ENCODE measurements at places on chromosomes 3 and 15.

- no peaks in the 10 kb centered on the region for H3K27me3 ChIP-seq
- no peak overlapping the region for H3K27ac ChIP-seq
- no peaks in the 10 kb centered on the region for H3K36me3 ChIP-seq
- peaks cover 16% of the 10 kb centered on the region for H3K4me1 ChIP-seq
- no peak overlapping the region for H3K4me3 ChIP-seq
Observed at GRCh38 chr3:141881702-141882101, 5.3 kb downstream of the ATP1B3 start.

- H3K27me3 ChIP-seq = no peaks in the 10 kb centered on the region
- H3K4me1 ChIP-seq = no peaks in the 10 kb centered on the region
- no peak overlapping the region for H3K27ac ChIP-seq
- no peaks in the 10 kb centered on the region for H3K36me3 ChIP-seq
Observed at GRCh38 chr3:120625159-120625586, 29.0 kb downstream of the NDUFB4 start.

DNA sequence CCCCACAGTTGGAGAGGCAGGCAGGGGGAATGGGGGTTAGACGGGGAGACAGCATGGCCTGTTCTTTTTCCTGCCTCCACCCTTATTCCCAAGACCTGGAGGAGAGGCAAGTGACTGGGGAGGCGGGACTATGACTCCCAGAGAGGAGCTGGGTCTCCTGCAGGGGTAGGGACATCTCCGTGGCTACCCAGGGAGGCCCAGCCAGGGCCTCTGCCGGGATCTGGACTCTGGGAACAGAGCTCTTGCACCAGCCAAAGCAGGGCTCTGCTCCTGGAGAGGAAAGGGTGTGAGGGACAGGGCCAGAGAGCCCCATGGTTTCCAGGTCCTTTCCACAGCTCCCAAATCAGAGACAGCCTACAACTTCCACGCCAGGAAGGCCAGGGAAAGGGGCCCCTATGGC lies 22.8 kb downstream of the CFAP100 start:
- H3K4me1 ChIP-seq = no peaks in the 10 kb centered on the region
- DNase-seq = peak; percentile 56
- no peaks in the 10 kb centered on the region for H3K36me3 ChIP-seq
- no peak overlapping the region for H3K4me3 ChIP-seq
- H3K27me3 ChIP-seq = peaks cover 50% of the 10 kb centered on the region

GRCh38 chr3:168071591-168072322 lies 24.0 kb downstream of the GOLIM4 start:
- H3K4me1 ChIP-seq = peaks cover 3% of the 10 kb centered on the region
- no peak overlapping the region for H3K4me3 ChIP-seq

- peaks cover 48% of the 10 kb centered on the region for H3K36me3 ChIP-seq
- H3K4me1 ChIP-seq = peaks cover 34% of the 10 kb centered on the region
- no peak for DNase-seq
- H3K4me3 ChIP-seq = peak overlapping the region; percentile 98
- no peaks in the 10 kb centered on the region for H3K27me3 ChIP-seq
- H3K27ac ChIP-seq = no peak overlapping the region
Observed at GRCh38 chr15:41285285-41285684, 47.1 kb downstream of the OIP5 start.

- no peaks in the 10 kb centered on the region for H3K27me3 ChIP-seq
- peaks cover 13% of the 10 kb centered on the region for H3K4me1 ChIP-seq
- no peak overlapping the region for H3K27ac ChIP-seq
- DNase-seq = peak; percentile 12
- no peaks in the 10 kb centered on the region for H3K36me3 ChIP-seq
- no peak overlapping the region for H3K4me3 ChIP-seq
Observed at GRCh38 chr15:100106732-100107131, 235.0 kb downstream of the ADAMTS17 start.

DNA sequence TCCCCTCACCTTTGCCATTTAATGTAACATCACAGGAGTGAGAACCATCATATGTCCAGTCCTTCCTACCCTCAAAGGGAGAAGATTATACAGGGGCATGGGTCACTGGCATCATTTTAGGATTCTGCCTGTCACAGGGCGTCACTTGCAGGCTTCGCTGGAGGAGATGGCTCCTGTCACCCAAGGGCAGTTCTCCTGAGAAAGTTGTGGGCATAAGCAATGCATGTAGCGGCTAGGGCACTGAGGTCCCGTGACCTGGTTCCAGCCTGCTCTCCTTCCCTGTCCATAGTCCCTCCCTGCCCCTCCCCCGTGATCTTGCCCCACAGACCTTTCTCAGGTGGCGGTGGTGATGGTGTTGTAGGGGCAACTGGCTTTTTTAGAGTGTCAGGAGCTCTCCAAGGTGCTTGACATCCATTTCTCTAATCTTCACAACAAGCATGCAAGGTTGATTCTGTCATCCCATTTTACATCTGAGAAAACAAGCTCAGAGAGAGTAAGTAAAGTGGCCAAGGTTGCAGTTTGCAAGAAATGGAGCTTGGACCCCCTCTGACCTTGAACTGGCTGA lies 241.5 kb upstream of the CTDSPL start:
- H3K27ac ChIP-seq = no peak overlapping the region
- peaks cover 16% of the 10 kb centered on the region for H3K4me1 ChIP-seq
- H3K27me3 ChIP-seq = no peaks in the 10 kb centered on the region
- H3K4me3 ChIP-seq = no peak overlapping the region
- no peaks in the 10 kb centered on the region for H3K36me3 ChIP-seq
- DNase-seq = no peak

- peaks cover 86% of the 10 kb centered on the region for H3K36me3 ChIP-seq
- DNase-seq = peak; percentile 93
- peaks cover 19% of the 10 kb centered on the region for H3K4me1 ChIP-seq
Observed at GRCh38 chr15:78000091-78000926, 77.2 kb downstream of the TBC1D2B start.

DNA sequence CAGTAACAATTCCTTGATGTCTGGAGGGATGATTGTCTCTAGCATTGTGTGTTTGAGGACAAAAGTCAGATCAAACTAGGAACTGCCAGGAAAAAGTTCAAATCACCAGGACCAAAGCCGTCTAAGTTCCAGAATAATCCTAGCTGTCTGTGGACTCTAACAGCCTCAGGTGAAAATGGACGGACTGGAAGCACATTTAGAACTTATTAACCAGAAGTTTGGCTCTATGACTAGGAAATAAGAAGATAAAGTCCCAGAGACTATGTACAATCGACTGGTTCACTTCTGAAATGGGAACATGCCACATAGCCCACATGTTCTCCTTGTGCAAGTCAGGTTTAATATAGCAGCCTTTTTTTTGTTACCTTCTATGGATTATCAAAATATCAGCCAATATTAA lies 50.6 kb upstream of the SGO1 start:
- DNase-seq = no peak
- H3K4me3 ChIP-seq = no peak overlapping the region
- H3K36me3 ChIP-seq = no peaks in the 10 kb centered on the region
- H3K27me3 ChIP-seq = no peaks in the 10 kb centered on the region
- no peaks in the 10 kb centered on the region for H3K4me1 ChIP-seq

- no peaks in the 10 kb centered on the region for H3K27me3 ChIP-seq
- DNase-seq = no peak
- no peaks in the 10 kb centered on the region for H3K4me1 ChIP-seq
- H3K4me3 ChIP-seq = no peak overlapping the region
Observed at GRCh38 chr15:57236561-57237300, 139.6 kb upstream of the CGNL1 start.

GRCh38 chr3:64303401-64303800 lies 78.1 kb upstream of the PRICKLE2 start:
- DNase-seq = no peak
- no peaks in the 10 kb centered on the region for H3K27me3 ChIP-seq
- no peaks in the 10 kb centered on the region for H3K36me3 ChIP-seq
- H3K4me1 ChIP-seq = no peaks in the 10 kb centered on the region

DNA sequence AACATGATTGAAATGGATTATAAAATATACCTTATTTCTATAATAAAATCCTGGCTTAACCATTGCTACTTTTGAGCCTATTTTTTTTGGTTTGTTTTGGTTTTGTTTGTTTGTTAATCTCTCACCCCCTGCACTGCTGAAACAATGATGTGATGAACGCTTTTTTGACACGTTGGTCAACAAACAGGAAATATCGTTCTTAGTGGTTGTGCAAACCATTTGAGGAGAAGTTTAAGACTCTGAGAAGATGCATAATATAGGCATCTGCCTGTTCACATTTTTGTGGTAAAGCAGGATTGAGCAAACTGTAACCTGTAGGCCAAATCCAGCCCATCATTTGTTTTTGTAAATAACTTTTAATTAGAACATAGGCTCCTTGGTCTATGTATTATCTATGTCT lies 75.5 kb upstream of the MDFIC2 start:
- no peak overlapping the region for H3K4me3 ChIP-seq
- H3K4me1 ChIP-seq = no peaks in the 10 kb centered on the region
- H3K27ac ChIP-seq = no peak overlapping the region
- no peaks in the 10 kb centered on the region for H3K27me3 ChIP-seq

- no peak overlapping the region for H3K27ac ChIP-seq
- no peaks in the 10 kb centered on the region for H3K27me3 ChIP-seq
- no peaks in the 10 kb centered on the region for H3K4me1 ChIP-seq
- no peak for DNase-seq
- H3K36me3 ChIP-seq = no peaks in the 10 kb centered on the region
Observed at GRCh38 chr15:67685008-67685599, 140.2 kb upstream of the SKOR1 start.

DNA sequence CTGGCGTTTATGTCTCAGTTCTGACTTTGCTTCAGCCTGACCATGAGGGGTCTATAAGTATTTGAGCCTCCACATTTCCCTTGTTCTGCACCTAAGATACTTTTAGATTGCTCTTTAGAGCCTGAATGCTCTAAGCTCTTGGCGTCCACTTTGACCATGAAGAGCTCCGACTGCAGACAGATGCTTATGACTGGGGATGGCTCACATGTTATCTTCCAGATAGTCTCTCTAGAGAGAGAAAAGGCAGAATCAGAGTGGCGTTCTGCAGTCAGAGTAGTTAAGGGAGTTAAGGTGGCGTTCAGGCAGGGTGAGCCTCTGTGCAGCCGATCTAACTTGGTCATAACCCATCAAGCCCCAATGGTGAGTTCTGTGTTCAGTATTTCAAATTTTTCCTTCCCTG lies 487.9 kb upstream of the NR2F2 start:
- no peaks in the 10 kb centered on the region for H3K27me3 ChIP-seq
- H3K4me1 ChIP-seq = no peaks in the 10 kb centered on the region
- no peak overlapping the region for H3K27ac ChIP-seq
- no peak for DNase-seq

GRCh38 chr3:123817413-123817812 lies 66.7 kb downstream of the MYLK start:
- H3K27ac ChIP-seq = peak overlapping the region; percentile 53
- H3K4me3 ChIP-seq = no peak overlapping the region
- H3K36me3 ChIP-seq = no peaks in the 10 kb centered on the region
- peaks cover 6% of the 10 kb centered on the region for H3K4me1 ChIP-seq

DNA sequence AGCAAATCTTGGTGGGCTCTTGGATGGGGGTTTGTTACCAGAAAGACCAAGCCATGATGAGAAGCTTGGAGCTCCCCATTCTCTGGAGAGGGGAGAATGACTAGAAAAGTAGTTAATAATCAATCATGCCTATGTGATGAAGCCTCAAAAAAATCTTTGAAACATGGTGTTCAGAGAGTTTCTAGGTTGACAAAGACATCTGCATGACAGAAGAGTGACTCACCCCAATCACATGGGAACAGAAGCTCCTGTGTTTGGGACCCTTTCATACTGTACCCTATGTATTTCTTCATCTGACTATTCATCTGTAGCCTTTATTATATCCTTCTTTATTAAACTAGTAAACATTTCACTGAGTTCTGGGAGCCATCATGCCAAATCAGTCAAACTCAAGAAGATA lies 87.4 kb downstream of the BCHE start:
- no peak overlapping the region for H3K4me3 ChIP-seq
- DNase-seq = no peak
- H3K36me3 ChIP-seq = no peaks in the 10 kb centered on the region
- no peaks in the 10 kb centered on the region for H3K27me3 ChIP-seq
- H3K4me1 ChIP-seq = no peaks in the 10 kb centered on the region

DNA sequence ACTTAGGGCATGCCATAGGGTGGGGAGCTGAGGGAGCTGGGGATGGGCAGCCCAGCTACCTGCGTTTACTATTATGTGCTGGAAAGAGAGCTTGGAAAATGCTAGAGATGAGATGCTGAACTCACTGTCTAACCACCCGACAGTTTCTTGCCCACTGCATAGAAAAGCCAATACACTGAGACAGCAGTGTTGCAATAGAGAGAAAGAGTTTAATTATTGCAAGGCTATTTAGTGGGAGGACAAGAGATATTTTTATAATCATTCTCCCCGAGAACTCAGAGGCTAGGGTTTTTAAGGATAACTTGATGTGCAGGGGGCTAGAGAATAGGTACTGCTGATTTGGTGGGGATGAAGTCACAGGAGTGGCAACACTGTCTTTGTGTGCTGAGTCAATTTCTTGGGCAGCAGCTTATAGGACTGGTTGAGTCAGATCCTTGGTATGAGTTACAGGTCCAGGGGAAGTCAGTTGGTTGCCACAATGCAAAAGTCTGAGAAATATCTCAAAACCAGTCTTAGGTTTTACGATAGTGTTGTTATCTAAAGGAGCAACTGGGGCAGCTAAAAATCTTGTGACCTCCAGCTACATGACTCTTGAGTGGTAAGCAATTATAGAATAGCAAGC lies 205.9 kb downstream of the GABRG3 start:
- H3K4me1 ChIP-seq = no peaks in the 10 kb centered on the region
- no peaks in the 10 kb centered on the region for H3K36me3 ChIP-seq
- no peaks in the 10 kb centered on the region for H3K27me3 ChIP-seq
- DNase-seq = no peak

DNA sequence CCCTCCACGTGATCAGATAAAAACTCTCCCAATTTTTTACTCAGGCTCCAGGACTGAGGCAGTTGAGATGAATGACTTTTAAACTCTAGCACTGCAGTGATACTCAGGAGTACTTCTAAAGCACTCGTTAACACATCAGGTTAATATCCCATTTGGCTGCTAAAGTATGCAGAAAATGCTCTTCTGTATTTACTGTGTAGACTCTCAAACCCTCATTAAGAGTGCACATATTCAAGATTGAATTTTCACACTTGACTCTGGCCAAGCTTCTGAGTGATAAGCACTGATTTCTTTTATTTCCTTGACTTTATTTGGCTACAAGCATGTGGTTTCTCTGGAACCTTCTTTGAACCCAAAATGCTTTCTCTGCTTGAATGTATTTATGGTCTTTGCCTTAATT lies 392.3 kb upstream of the NECTIN3 start:
- DNase-seq = no peak
- H3K27ac ChIP-seq = no peak overlapping the region
- no peaks in the 10 kb centered on the region for H3K36me3 ChIP-seq
- H3K27me3 ChIP-seq = no peaks in the 10 kb centered on the region
- H3K4me1 ChIP-seq = no peaks in the 10 kb centered on the region
- H3K4me3 ChIP-seq = no peak overlapping the region

GRCh38 chr3:143956838-143957237 lies 14.8 kb upstream of the DIPK2A start:
- no peaks in the 10 kb centered on the region for H3K36me3 ChIP-seq
- DNase-seq = no peak
- H3K4me1 ChIP-seq = no peaks in the 10 kb centered on the region

GRCh38 chr3:170111147-170111771 lies 70.3 kb downstream of the PHC3 start:
- no peak overlapping the region for H3K27ac ChIP-seq
- no peak overlapping the region for H3K4me3 ChIP-seq
- no peaks in the 10 kb centered on the region for H3K27me3 ChIP-seq
